ENCODE measurements at places on chromosomes 3 and 15. TPM values are rescaled to one million over a fixed set of nuclear protein-coding genes. Genes with fewer than 3 reads are reported as not detected.

DNA sequence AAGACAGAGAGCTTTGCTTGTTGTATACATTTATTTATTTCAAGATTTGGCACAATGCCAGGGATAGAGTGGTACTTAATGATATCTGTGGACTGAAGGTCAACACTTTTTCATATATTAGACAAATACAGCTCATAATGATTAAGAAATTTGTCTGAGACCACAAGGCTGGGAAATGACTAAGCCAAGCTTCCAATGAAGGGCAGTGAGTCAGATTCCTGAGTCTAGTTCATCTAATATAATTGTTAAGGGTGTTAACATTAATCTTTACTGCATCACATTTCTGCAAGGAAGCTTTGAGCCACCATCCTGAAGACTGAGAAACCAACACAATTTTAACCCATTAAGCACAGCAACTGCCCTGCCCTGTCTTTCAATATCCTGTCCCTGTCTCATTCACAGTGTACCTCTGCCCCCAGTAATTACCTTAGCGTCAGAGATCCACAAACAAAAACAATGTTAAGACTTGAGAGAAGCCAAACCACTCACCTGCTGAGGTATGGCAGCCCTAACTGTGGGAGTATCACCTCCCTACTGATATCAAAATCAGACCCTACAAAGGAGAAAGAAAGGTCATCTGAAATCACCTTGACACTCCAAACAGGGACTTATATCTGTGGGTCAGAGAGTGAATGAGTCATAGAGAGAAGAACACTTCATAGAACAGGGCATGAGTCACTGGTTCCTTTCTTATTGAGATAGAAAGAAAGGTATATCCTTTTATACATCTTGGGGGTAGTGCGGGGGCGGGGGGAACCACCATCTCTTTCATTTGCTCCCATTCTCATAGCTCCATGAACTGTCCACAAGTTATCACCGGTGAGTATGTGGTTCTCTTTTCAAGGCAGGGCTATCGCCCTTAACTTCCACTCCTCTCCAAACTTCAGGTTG, 74.7 kb downstream of the MAGI1 start:
- no peaks in the 10 kb centered on the region for H3K27me3 ChIP-seq
- no peaks in the 10 kb centered on the region for H3K4me1 ChIP-seq
- no peak overlapping the region for H3K4me3 ChIP-seq
- no peak for DNase-seq
- no peaks in the 10 kb centered on the region for H3K36me3 ChIP-seq

Gene UBXN7
- 42.5 TPM for total RNA-seq

GRCh38 chr3:71008350-71008935, 575.1 kb downstream of the FOXP1 start:
- peaks cover 56% of the 10 kb centered on the region for H3K4me1 ChIP-seq
- no peak overlapping the region for H3K4me3 ChIP-seq
- H3K36me3 ChIP-seq, result no peaks in the 10 kb centered on the region
- no peak overlapping the region for H3K27ac ChIP-seq

- no peaks in the 10 kb centered on the region for H3K27me3 ChIP-seq
- H3K36me3 ChIP-seq, result peaks cover 32% of the 10 kb centered on the region
- DNase-seq, result no peak
- H3K4me1 ChIP-seq, result no peaks in the 10 kb centered on the region
- no peak overlapping the region for H3K4me3 ChIP-seq
Measured at GRCh38 chr15:42804739-42805138, 67.8 kb upstream of the CDAN1 start.

DNA sequence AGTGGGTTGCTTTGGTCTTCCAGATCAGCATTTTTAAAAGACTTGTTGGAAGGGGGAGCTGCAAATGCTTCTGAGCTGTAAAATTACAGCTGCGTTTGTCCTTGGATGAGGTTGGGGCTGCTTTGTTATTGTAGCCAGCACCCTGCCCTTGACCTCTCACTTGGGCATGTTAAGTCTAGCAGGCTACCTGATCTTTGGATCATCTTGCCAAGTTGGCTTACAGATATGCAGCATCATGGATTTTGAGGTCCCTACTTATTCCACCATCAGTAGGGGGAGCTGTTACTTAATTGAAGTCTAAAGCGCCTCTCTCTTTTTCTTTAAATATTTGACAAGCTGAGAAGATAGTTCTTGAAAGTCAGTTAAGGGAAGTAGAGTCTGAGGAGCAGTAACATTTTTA, 793.0 kb downstream of the MCTP2 start:
- H3K4me1 ChIP-seq, result no peaks in the 10 kb centered on the region
- H3K4me3 ChIP-seq, result no peak overlapping the region
- H3K27me3 ChIP-seq, result no peaks in the 10 kb centered on the region
- DNase-seq, result peak; percentile 18
- no peak overlapping the region for H3K27ac ChIP-seq

Gene CCR8
- total RNA-seq, result 0.29 TPM
